ENCODE measurements at places on chromosomes 11 and 22.
A peak's percentile ranks its signal among the peaks of the same experiment; 100 is the strongest.

GRCh38 chr22:42228483-42228882 is 42.0 kb downstream of the TCF20 start:
- DNase-seq = no peak

DNA sequence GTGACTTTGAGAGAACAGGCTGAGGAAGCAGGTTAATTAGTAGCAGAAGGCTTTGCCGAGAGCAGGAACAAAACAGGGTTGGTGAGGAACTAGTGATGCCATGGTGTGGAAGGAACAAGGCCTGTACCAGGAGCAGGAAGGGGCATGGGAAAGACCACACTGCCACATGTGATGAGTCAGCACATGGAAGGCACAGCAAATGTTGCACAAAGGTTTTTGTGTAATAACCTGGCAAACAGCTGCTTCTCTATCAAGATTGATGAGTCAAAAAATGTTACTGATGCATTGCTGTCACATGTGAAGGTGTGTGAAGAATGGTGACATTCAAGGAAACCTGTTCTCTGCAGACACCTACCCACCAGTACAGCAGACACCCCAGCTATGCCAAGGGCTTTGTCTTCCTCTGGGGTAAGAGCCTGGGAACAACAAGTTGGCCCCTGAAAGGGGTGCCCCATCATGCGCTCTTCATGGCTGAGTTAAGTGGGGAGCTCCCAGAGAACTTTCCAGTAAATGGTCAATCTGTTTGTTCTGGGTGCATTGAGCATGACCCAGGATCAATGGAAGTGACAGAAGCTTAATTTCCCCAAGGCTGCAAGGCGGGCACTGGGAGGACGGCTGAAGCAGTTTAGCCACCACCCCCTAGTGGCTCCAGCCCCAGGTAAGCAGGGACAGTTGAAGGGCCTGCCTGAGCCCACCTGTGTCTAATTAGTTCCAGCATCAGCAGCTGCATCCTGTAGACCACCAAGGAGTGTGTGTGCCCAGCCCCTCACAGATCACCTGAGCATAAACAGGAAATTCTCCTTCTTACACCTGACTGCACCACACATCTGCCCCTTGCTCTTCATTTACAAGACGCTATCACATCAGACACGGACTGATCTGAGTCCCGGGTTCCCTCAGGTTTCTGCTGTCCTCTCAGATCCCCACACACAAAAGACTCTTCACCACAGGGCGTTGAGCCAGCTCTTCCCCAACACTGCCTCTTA is 47.6 kb downstream of the GGTLC2 start:
- DNase-seq = no peak

GRCh38 chr22:41302021-41302767 is 869 bp downstream of the ZC3H7B start:
- DNase-seq = no peak

DNA sequence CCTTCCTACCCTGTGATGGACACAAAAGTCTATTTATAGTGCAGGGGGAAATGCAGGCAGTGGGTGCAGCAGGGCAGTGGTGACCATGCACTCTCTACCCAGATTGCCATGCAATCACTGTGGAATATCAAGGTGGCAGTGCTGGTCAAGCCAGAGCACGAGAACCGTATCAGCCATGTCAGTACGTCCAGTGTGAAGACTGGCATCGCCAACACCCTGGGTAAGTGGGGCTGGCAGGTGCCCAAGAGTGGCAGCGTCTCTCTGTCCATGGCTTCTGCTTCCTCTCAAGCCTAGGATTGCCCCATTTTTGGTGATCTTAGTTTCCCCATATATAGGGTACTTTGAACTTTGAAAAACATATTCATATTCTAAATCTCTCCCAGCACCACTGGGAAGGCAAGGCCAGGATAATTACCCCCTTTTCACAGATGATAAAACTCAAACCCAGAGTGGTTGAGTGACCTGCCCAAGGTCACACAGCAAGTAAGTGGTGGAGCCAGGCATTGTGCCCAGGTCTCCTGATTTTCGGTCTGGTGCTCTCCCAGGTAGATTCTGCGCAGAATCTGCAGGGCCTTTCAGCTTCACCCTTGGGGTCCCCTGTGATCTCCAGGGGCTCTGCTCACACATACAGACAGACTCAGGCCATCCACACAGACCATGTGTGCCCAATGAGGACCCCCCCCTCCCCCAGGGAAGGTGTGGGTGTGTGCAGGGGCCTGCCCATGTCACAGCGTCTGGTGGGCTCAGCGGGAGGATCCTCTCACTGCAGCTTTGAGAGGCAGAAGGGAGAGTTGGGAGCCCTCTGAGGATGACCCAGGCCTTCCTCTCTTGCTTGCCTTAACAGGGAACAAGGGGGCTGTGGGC is 7.1 kb downstream of the INPPL1 start:
- no peak for DNase-seq

DNA sequence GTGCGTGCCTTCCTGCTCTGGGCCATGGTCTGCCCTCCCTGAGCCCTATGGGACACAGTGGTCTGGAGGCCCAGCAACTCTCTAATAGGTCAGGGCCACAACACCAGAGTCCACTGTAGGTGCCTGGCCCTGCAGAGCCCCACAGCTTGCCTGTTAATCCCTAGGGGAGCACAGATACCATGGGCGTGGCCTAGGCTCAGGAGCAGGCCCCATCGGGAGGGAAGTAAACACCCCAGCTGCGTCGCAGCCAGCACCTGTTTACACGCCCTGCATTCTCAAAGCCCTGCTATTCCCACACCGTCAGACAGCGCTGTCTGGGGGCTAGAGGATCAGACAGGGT is 2.5 kb downstream of the KCTD17 start:
- no peak for DNase-seq

- no peak for DNase-seq
These were observed 9.4 kb downstream of the LHFPL7 start for GRCh38 chr22:24937114-24937513.

DNA sequence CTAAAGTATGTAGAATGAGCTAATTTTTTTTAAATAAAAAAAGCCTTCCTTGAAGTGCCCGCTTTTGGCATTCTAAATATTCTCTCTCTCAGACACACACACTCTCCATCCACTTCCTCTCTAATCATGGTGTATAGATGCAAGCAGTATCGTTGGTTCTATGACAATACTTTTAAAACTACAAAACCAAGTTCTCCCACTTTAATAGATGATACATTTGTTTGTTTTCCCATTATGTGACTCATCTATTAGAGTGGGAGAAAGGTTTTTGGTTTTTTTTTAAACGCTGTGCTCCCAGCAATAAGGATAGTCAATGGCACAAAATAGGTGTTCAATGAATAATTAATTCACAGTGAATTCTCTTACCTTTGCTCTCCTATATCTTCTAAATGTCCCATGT is 44.6 kb downstream of the FZD4 start:
- no peak for DNase-seq

DNA sequence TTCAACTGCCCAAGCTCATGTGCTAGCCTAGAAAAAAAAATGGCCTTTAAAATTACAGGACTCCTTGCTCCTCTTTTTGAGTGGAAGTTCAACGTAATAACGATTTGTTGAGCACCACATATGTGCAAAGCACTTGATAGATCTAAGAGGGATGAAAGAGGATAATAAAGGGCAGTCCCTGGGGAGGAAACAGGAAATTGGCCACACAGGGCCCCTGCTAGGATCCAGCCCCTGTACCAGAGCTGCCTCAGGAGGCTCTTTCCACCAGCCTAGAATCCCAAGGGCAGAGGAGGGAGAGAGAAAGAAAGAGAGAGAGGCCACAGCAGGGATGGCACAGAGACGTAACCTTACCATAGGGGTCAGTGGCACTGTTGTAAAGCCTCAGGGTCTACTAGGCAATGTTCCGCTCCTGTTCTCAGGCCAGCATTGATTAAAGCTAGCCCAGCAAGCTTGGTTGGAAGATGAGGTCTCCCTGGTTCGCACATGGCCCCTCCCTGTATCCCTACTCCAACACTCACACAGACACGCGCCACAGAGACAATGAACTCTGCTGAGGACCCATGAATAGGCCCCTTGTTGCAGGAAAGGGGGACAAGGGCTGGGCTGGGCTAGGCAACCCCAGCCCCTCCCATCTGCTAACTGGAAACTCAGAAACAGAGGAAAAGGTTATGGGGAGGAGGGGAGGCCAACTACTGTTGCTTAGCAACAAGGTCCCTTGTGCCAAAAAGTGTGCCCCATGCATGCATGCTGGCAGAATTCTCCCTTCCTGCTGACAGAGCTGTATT is at the start of gene TMPRSS5:
TMPRSS5 (minus strand) TSS at position 438 of the 785 bp plus-strand sequence; CDS start at position 354, 84 bp downstream.
- DNase-seq = no peak

GRCh38 chr11:60914633-60915247 is 782 bp downstream of the TMEM109 start:
- DNase-seq = peak; percentile 26

DNA sequence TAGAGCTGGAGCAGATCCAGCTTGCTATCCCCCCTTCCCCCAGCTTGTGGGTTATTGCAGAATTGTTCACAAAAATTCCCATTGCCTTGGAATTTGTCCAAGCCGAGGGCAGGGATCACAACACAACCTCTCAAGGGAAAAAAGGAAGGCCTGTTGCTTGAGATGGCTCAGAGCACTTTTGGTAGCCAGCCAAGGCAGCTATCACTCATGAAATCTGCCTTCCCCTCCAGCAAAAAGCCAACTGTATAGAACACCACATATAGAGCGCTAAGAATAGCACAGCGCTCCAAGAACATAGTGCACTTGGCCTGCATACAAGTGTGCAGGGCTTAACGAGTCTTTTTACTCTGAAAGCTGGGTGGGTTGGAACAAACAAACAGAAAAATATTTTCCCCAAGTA is 46.2 kb downstream of the FAM83F start:
- DNase-seq = no peak

DNA sequence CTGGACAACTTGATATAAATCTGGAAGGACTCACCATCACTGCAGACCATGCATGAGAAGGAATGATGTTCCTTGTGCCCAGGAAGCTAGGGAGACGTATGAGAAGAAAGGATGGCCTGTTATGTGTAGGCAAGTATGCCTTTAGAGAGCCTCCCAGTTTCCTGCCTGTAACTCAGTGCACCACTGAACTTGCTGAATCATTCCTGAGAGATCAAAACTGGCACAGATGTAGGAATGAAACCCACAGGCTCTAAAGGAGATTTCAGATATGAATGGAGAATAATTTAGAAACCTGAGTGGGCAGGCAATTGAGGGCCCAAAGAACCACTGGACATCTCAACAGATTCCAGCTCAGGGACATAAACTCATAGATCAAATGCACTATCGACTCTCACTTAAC is 38.4 kb upstream of the PRSS23 start:
- DNase-seq = no peak

DNA sequence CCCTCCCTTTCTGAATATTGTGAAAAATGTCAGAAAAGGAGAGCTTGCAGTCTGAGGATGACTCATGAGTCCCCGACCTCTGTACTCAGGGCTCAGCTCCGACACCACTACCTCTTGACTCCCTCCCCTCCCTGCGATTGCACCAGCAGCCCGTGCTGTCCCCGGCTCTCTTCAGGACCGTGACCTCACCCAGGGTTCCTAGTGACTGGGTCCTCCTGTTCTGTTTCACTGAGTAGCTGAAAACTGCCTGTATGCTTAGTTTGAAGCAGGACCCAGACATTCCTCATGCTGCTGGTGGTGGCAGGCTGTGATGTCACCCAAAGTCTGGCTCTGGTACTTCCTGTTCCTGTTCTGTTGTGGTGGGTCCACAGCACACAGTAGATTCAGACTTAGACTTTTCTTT is 11.7 kb downstream of the PHRF1 start:
- peak; percentile 74 for DNase-seq

DNA sequence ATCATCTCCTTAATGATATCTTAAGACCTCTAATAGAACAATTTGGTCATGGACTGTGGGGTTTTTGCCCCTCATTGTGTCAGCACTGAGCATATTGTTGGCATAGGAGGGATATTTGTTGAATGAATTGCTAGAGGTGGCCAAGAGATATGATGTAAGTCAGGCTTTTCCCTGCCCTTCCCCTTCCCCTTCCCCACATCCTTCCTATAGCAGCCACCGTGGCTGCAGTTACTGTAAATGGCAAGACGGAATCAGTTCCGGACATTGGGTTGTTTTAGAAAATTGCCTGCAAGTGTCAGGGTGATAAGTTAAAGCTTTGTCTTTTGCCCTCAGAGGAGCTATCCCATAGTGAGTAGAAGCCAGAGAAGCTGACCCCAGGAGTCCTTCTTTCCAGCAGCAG is 23.0 kb downstream of the LIMK2 start:
- no peak for DNase-seq

GRCh38 chr11:34830648-34831047 is 85.5 kb downstream of the APIP start:
- no peak for DNase-seq

DNA sequence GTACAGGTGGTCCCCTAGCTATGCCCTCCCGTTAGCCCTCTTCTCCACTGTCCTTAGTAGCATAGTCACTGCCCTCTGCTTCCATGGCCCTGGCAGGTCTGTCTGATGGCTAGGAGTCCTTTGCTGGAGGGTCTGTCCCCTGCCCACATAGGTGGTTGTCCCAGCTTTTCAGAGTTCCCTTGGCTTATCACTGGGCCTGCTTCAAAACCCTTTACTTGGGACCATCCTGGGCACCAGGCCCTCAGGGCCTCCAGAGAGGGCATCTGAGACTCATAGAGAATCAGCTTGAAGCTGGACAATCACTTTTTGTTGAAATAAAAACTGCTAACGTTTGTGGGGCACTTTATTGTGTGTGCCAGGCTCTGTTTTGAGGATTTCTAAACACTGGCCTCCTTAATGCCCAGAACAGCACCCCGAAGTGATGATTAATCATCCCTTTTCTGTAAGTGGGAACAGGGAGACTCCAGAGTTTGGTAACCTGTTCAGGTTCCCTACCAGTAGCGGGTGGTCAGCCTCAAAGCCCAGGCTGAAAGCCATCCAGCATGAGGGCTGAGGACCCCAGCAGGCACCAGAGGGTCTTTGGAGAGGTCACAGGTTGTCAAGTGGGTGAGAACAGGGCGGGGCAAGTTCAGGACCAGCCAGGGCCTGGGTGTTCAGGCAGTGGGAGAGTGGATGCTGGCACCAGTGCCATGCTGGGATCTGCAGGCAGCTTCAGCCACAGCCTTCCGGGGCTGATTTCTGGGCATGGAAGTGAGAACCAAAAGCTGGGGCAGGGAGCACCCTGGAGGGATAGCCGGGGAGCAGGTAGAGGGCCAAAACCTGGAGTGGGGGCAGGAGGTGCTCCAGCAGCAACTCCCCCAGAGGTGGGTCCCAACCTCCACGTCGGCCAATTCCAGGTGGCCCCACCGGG is 495 bp upstream of the KCNK4 start:
- DNase-seq = no peak

DNA sequence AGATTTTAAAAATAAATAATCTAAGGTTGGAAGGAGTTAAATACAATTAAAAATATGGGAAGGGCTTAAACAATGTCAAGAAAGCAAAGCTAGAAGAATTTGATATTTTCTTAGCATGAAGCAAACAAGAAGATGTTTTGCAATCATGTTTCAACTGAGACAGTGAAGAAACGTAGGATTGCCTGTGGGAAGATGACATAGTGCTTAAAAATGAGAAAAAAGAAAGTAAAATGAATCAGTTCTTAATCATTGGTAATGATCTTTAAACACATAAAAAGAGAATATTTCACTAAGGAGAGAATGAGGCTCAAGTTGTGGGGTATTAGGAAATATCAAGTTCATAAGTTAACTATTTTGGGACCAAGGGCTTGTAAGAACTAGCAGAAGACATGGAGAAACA is 855.0 kb downstream of the METTL15 start:
- DNase-seq = no peak

- no peak for DNase-seq
These were observed 26.2 kb downstream of the PPFIA1 start for GRCh38 chr11:70296681-70297080.

GRCh38 chr11:106242718-106243415 is 165.4 kb downstream of the AASDHPPT start:
- DNase-seq = no peak
